ENCODE measurements at places on chromosomes 6 and 20.

- H3K27me3 ChIP-seq: no peaks in the 10 kb centered on the region
- H3K4me3 ChIP-seq: no peak overlapping the region
- no peaks in the 10 kb centered on the region for H3K4me1 ChIP-seq
These were observed 41.2 kb downstream of the SLC17A5 start for GRCh38 chr6:73612611-73613010.

DNA sequence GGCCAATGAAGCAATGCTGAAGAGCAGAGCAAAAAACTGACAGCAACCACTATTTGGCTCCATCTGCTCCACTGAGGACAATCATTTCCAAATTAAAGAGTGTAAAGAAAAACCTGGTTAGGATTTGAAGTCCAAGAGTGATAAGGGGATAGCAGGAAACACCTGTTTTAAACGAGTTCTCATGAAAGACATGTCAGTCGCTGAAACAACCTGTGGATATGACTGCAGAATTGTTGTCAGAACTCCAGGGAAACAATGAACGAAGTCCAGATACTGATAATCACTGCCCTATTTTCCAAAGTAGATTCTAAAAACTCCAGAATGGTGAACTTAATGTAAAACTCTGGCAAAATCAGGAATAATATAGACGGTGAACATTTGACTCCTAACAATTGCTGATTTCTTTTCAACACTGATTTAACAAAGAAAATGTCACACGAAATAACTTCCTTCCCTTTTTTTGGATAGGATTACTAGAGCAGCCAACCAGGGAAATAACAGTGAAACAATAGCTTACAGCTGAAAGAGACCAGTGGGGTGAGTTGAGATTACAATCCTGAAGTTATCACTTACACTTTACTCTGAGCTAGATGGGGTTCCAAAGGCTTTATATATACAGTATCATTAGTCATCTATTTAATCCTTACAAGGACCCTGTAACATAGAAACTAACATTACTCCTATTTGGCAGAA, 83.7 kb downstream of the ELOVL5 start:
- H3K27me3 ChIP-seq: no peaks in the 10 kb centered on the region
- H3K36me3 ChIP-seq: no peaks in the 10 kb centered on the region
- peak overlapping the region; percentile 31 for H3K27ac ChIP-seq
- H3K4me3 ChIP-seq: no peak overlapping the region

- no peak overlapping the region for H3K4me3 ChIP-seq
- H3K4me1 ChIP-seq: peaks cover 27% of the 10 kb centered on the region
- DNase-seq: no peak
- H3K27ac ChIP-seq: no peak overlapping the region
These were observed 6.8 kb downstream of the ADNP start for GRCh38 chr20:50924261-50924920.

DNA sequence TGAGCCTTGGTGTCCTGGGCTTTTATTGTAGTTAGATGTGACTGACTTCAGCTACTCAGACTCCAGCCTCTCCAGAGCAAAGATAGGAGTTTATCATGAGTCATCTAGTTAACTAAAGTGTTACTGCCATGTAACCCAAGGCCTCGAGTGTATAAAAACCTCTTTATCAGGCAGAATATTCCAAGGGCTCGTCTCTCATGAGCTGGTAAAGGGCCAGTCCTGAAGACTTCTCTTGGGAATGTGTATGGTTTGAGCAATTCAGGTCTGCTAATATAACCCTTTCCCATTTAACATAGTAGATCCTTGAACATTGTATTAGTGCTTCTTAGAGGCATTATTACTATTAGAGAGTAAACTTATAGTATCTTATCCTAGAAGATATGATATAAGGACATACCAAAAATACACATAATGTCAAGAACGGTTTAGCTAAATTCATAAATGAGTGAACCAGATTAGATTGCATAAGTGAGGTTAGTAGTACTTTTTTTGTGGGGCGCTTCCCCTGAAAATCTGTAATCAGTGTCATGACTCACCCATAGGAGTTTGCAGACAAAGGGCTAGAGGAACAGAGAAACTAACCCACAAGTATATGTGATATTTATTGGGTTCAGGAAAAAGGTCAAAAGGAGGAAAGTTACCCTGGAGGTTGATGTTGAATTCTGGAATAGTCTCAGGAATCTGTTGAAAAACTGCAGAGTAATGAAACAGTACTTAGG, 16.0 kb downstream of the DSE start:
- H3K27ac ChIP-seq: peak overlapping the region; percentile 68
- H3K27me3 ChIP-seq: no peaks in the 10 kb centered on the region
- H3K4me3 ChIP-seq: no peak overlapping the region
- DNase-seq: peak; percentile 41
- peaks cover 19% of the 10 kb centered on the region for H3K4me1 ChIP-seq

DNA sequence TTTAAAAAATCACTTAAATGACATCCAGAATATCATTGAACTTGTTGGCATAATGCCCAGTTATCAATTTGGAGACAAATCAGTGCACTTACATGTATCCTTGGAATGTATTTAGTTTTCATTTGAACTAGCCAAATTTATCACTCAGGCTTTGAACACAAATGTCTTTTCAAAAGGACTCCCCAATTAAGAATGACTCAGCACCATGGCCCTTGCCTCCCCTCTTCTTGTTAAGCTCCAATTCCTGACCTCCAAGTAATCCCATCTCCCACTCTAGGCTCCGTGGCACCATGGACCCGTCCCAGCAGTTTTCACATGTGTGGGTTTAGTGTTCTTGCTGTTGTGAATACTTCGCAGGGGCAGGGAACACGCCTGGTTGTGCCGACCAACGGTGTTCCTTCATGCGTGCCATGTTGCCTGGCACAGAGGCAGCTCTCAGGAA, 2.7 kb downstream of the AKAP12 start:
- no peak overlapping the region for H3K4me3 ChIP-seq
- H3K27ac ChIP-seq: no peak overlapping the region
- H3K27me3 ChIP-seq: peaks cover 11% of the 10 kb centered on the region
- H3K4me1 ChIP-seq: peaks cover 3% of the 10 kb centered on the region
- H3K36me3 ChIP-seq: no peaks in the 10 kb centered on the region

- no peak overlapping the region for H3K27ac ChIP-seq
- no peaks in the 10 kb centered on the region for H3K36me3 ChIP-seq
- H3K4me1 ChIP-seq: peaks cover 12% of the 10 kb centered on the region
- no peak for DNase-seq
These were observed 107.0 kb downstream of the VEGFA start for GRCh38 chr6:43877036-43877435.

GRCh38 chr20:35145141-35145564, 2.0 kb downstream of the EDEM2 start:
- peak; percentile 68 for DNase-seq
- H3K4me3 ChIP-seq: no peak overlapping the region
- H3K27ac ChIP-seq: no peak overlapping the region
- no peaks in the 10 kb centered on the region for H3K27me3 ChIP-seq

DNA sequence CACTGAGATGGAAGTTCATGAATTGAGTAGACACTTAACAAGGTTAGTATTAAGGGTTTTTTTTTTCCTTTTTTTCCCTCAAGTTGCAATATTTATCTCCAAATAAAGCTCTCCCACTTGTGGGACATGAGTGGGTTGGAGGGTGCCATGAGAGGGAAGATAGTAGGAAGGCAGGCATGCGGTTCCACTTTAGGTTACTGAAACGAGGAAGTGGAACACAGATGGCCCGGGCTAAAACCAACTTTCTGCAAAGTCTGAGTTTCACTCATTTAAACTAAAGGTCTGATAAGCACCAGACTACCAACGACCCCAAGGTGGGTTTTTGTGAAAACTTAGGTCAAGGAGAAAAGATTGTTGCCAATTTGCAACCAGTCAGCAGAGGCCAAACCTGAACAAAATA, 42.2 kb downstream of the TBC1D7 start:
- no peaks in the 10 kb centered on the region for H3K36me3 ChIP-seq
- H3K27ac ChIP-seq: no peak overlapping the region
- H3K4me3 ChIP-seq: no peak overlapping the region
- no peaks in the 10 kb centered on the region for H3K27me3 ChIP-seq
- no peak for DNase-seq

- no peaks in the 10 kb centered on the region for H3K27me3 ChIP-seq
- peaks cover 9% of the 10 kb centered on the region for H3K4me1 ChIP-seq
- no peak overlapping the region for H3K27ac ChIP-seq
- H3K4me3 ChIP-seq: no peak overlapping the region
These were observed 83.0 kb upstream of the MRPS10 start for GRCh38 chr6:42300701-42301100.

DNA sequence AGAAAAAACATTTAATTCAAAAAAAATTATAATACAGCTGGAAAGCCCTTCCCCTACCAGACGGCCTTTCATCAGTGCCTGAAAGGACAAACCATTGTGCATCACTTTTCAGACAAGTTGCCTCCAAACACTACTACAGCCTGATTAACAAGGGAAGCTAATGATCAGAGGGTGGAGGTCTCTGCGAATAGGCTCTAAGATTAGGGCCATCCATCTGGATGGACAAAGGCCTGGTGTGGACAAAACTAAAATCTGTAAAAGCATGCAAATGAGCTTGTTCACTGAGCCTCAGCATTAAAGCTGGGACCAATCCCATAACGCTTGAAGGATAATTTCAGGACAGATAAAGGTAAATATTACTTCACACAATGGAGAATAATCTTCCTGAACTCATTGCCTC, 228.7 kb upstream of the PLN start:
- H3K4me1 ChIP-seq: no peaks in the 10 kb centered on the region
- H3K27ac ChIP-seq: no peak overlapping the region
- no peak for DNase-seq
- H3K27me3 ChIP-seq: no peaks in the 10 kb centered on the region

- no peaks in the 10 kb centered on the region for H3K4me1 ChIP-seq
- no peak for DNase-seq
- no peak overlapping the region for H3K27ac ChIP-seq
- H3K4me3 ChIP-seq: no peak overlapping the region
- no peaks in the 10 kb centered on the region for H3K36me3 ChIP-seq
- H3K27me3 ChIP-seq: peaks cover 7% of the 10 kb centered on the region
These were observed 7.6 kb upstream of the KCNK16 start for GRCh38 chr6:39330057-39330456.

DNA sequence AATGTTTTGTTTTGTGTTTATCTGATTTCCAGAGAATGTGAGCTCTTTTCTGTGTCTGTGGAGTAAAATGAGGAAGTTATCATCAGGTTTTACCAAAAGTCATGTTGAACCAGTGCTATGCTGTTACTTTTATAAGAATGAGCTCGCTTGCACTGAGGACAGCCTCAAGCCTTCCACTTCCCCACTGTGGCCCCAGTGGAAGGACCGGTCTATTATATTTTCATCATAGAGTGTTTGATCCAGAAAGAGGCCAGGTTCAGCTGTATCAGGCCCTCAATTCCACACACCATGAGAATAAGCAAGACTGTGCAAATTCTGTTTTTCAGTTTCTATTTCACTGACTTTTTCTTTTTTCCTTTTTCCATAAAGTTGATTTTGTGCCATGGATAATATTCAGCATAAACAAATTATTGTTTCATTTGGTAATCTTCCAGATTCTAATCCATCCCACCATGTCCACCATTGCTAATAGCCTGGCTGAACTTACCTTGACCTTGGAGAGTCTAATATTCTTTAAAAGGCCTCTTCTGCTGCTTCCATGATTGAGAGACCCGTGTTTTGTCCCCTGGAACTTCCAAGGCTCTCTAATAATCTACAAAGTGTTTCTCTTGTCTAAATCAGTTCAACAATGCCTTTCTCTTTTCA, 286.2 kb downstream of the THBS2 start:
- no peaks in the 10 kb centered on the region for H3K36me3 ChIP-seq
- H3K27me3 ChIP-seq: no peaks in the 10 kb centered on the region
- no peak for DNase-seq
- H3K4me3 ChIP-seq: no peak overlapping the region
- no peak overlapping the region for H3K27ac ChIP-seq
- H3K4me1 ChIP-seq: no peaks in the 10 kb centered on the region

DNA sequence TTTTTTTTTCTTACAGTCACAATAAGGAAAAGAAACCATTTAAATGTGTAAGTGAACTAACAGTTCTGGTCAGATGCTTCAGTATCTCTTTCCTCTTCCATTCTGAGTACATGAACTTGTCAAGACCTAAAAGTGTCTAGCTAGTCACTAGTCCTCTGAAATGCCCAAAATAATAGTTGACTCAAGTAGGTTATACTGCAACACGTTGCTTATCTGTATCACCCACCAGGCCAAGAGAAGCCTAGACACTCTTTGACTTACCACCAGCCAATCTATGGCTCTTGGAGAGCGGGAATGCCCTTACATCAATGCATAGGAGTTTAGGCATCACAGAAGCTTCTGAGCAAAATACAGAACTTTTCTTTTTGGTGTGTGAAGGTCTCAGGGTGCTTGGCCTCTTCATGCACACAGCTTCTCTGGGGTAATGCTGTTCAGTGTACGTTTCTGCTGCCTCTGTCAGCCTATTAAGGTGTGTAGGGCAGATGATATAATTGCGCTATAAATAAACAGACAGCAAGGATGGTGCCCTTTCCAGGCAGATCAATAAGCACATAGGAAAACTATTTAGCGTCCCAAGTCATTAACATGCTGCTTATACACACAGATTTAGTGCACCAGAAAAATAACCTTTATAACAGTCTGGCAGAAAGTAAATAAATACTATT, 7.8 kb upstream of the GFOD1 start:
- DNase-seq: no peak
- H3K27ac ChIP-seq: no peak overlapping the region
- H3K36me3 ChIP-seq: no peaks in the 10 kb centered on the region
- H3K4me3 ChIP-seq: no peak overlapping the region
- H3K27me3 ChIP-seq: no peaks in the 10 kb centered on the region

- H3K27me3 ChIP-seq: no peaks in the 10 kb centered on the region
- H3K27ac ChIP-seq: no peak overlapping the region
- peaks cover 15% of the 10 kb centered on the region for H3K4me1 ChIP-seq
These were observed 65.9 kb downstream of the PKIB start for GRCh38 chr6:122676146-122676545.

DNA sequence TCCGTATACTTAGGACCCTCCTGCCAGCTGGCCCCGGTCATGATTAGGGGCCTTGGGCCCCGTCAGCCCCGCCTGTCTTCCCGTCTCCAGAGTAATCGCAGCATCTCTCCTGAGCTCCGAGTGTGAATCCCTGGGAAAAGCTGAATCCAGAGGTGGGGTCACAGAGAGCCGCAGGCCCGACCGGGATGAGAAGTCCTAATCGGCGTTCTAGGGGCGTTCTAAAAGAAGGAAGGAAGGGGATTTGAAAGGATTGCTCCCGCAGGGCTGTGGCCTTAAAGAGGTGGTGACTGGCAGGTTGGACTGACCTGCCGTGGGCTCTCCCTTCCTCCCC, 371 bp downstream of the HMGN4 start:
- no peaks in the 10 kb centered on the region for H3K27me3 ChIP-seq
- H3K36me3 ChIP-seq: no peaks in the 10 kb centered on the region
- DNase-seq: no peak
- peak overlapping the region; percentile 43 for H3K4me3 ChIP-seq
- peak overlapping the region; percentile 97 for H3K27ac ChIP-seq

- no peak overlapping the region for H3K4me3 ChIP-seq
- H3K27ac ChIP-seq: no peak overlapping the region
- H3K4me1 ChIP-seq: no peaks in the 10 kb centered on the region
- peak; percentile 12 for DNase-seq
- no peaks in the 10 kb centered on the region for H3K27me3 ChIP-seq
These were observed 1111.4 kb upstream of the CITED2 start for GRCh38 chr6:140485740-140486449.
